ENCODE measurements at places on chromosomes 7 and 10. TPM values are rescaled to one million over a fixed set of nuclear protein-coding genes. Genes with fewer than 3 reads are reported as not detected.

The CCDC172 gene
- polyA plus RNA-seq, result not detected

The CCT6A gene
- 158 TPM for polyA plus RNA-seq

DNA sequence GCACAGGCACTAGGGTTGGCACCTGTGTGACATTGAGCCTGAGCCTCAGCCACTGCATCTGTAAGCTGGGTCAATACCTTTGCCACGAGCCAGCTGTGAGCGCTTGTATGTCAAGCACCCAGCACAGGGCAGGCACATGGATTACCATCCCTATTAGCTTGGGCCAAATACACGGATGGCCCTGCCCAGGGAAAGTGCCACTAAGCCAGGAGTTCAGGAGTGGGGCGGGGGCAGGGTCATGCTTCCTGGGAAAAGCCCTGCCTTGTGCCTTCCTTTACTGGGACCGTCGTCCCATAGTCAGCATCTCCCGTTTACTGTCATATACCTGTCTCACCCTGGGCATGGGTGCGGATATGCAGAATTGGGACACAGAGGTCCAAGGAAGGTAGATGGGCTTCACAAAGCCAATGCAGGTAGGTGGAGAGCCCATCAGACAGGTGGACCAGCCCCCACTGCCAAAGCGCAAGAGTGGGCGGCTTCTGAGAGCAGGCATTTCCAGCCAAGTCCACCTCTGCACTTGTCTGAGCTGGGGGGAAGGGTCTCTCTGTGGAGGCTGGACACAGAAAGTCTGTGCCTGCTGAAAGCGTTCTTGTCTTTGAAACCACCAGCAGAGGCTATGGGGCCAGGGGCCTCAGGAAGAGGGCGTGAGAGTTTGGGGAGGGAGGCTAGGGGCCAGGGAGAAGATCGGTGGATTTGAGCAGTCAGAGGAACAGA, 72.6 kb downstream of the VWA2 start:
- no peak for DNase-seq

DNA sequence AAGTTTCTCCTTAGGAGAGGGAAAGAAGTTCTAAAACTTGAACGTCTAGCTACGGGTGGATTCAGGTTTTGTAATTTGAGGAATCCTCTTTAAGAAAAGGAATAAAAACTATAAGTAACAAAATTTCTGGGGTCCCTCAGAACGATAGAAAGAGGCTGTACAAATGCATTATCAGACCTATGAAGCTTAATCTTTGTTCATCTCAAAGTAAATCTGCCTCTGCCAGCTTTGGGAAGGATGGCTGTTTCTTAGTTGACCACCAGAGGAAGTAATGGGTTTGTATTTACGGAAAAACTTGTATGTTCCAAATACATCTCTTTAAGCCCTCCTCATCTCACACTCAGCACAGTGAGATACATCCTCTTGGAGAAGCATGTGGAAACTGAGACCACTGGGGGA, 864 bp downstream of the PSTK start:
- peak; percentile 30 for DNase-seq

The PLPP4 gene
- polyA plus RNA-seq, result 0.14 TPM

Measured in muscle of back (tissue), 13 donors.